ENCODE measurements at places on chromosomes 2 and 18. TPM values are rescaled to one million over a fixed set of nuclear protein-coding genes. Genes with fewer than 3 reads are reported as not detected.

DNA sequence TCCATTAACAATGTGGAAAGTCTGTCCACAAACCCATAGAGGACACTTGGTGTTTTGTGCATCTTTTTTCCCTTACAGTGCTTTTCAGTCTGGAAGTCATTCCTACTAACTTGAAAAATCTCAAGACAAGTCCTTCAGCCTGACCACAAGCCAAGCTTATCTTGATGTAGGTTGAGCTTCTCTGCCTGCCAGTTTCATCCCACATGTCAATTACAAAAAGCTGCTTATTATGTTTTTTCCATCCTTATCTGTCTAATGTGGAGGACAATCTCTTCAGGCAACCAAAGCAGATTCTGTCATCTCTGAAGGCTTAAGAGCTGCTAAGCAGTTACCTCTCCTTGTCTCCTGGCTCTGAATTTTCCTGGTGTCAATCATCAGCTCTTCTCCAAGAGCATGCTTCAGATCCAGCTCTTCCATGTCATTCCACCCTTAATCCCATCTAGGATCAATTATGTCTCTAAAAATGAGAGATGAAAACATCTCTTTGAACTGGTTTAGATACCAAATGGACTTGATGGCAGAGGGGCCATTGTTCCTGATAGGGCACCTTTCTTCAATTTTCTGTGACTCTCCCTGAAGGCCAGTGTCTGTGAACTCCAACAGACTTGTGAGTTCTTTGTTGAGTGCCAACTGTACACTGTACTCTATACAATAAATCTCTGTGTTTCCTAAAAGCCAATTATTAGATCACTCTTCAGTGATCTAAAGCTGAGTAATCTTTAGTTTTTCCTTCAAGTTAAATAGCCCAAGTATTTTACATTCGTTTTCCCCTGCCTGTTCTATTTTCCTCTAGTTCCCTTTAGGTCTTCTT lies 208.6 kb downstream of the RBM43 start:
- no peak for DNase-seq

DNA sequence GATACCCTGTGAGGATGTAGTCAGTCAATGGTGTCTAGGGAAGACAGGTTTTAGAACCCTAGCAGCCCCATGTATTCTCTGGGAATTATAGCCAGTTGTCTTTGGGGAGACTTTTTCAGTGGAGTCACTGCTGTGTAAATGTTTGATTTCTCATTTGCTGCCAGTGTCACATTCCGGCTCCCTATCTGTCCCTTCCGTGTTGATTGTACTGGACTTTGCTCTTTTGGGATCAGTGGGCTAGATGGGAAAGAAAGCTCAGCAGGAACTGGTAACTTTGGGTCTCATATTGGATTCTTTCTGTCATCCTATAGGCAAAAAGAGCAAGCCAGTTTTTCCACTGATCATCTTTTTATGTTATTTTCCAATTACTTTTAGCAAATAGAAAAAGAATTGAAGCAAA lies 70.1 kb downstream of the GTF3C3 start:
- DNase-seq, result no peak

- no peak for DNase-seq
These were observed 198.9 kb upstream of the RND3 start for GRCh38 chr2:150686391-150686790.

DNA sequence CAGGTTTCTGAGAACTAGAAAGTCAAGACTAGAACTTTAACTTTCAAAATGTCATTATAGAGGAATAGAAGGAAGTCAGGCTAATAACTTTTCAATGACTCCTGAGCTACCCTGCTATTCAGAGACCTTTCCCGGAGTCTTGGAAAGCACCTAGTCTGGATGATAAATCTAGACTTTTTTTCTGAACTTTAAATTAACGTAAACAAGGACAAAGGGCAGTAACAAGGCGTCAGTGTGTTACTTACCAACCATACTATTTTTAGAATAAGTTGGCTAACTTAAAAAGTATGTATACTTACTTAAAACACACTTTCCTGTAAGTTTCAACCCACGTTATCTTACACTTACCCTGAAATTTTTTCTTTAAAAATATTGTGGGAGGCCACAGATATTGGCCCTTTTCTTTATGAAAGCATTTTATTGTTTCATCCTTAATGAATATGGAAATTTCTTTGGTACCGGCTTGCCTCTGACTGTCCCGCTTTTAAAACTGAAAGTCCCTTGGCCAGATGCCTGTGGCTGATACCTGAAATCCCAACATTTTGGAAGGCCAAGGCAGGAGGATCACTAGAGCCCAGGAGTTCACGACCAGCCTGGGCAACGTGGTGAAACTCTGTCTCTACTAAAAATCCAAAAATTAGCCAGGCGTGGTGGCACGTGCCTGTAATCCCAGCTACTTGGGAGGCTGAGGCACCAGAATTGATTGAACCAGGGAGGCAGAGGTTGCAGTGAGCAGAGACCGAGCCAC lies 9.7 kb downstream of the PMAIP1 start:
- no peak for DNase-seq

Gene ANKRD44
- total RNA-seq, result 7.0 TPM

Gene SH3RF3
- 11.4 TPM for total RNA-seq

Gene G6PC2
- 0.12 TPM for total RNA-seq

GRCh38 chr18:80074697-80075096 lies 34.4 kb upstream of the ADNP2 start:
- no peak for DNase-seq

DNA sequence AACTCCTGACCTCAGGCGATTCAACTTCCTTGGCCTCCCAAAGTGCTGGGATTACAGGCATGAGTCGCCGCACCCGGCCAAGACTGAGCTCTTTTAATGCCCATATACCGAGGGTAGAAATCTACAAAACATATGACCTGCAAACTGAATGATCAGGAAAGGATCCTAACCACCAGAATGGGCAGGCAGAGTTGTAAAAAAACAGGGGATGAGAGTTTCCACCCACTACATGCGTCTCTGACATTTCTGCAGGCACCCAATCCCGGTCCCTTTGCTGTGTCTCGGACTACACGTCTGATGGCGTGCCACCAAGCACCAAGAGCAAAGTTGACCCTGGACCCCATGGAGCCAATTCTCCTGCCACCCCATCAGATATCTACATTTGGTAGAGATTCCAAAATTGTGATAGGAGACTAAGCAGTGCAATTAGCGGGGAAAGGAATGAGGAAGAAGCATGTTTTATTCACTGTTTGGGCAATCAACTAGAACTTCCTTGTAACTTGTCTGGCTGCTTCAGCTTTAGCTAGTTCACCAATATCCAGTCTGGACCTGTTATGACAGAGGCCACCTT lies 74.1 kb downstream of the ATP8B1 start:
- no peak for DNase-seq

Gene DSC3
- total RNA-seq, result 0.13 TPM

GRCh38 chr2:216015722-216016464 lies 2.5 kb upstream of the MREG start:
- no peak for DNase-seq
